ENCODE measurements at places on chromosomes 6 and 20.
A peak's percentile ranks its signal among the peaks of the same experiment; 100 is the strongest.

- no peak for DNase-seq
These were observed 174.3 kb upstream of the STXBP5 start for GRCh38 chr6:147029923-147030322.

DNA sequence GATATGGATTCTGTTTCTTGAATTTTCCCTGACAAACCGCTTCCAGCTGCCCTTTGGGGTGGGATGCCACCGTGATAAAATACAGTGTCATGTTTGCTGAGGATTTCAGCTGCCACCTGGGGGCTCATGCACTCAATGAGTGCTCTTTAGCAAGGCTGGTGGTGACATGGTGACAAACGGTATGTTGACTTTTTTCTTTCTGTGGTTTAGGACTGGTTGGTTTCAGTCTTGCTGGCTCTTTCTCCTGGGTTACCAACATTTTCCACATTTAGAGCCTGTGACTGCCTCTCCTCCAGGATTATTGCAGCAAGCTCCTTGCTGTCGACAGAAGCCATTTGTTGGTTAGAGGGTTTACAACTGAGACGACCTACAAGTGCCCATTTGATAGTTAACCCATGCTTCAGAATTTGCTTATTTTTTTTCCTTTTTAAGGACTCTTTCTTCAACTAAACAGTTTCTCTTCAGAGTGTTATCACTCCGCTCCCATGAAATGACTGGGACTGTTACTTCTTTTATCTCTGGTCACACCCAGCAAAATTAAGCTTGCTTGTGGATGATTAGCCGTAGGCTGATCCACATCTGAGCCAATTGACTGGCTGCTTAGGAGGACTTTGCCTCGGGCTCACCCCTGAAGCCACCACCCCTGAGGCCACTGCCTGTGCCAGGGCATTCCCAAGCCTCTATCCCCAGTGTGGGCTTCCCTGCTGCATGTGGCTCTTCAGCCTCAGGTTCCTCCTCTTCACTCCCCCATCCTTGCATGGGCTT, 48.4 kb upstream of the CDYL start:
- DNase-seq, result no peak

GRCh38 chr6:122628714-122629113, 18.5 kb downstream of the PKIB start:
- no peak for DNase-seq

DNA sequence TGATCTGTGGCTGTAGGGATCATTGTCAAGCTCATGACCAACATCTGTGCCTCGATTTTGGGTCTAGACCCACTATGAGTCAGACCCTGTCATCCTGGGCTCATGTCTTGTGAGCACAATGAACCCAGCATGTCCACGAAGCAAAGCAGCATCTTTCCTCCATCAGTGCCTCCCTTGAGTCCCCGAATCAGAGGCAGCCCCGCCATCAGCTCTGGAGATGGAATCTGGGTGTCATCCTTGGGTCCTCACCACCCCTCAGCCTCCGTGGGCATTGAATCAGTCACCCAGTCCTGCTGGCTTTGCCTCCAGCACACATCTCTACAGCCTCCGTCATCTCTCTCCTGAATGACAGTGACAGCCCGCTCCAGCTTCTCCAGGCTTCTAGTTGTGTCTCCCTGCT, 56.9 kb downstream of the CHMP4B start:
- no peak for DNase-seq

DNA sequence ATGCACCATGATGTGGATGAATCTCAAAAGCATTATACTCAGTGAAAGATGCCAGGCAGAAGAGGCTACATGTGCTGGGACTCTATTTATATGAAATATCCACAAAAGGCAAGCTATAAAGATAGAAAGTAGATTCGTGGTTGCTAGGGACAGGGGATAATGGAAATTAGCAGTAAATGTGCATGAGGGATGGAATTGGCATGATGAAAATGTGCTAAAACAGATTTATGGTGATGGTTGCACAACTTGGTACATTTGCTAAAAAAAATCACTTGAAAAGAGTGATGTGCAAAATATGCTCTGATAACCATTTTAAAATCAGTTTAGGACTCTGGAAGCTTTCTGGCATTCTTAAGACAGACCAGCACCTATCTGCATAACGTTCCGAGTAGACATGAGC, 61.6 kb downstream of the ALDH8A1 start:
- no peak for DNase-seq

DNA sequence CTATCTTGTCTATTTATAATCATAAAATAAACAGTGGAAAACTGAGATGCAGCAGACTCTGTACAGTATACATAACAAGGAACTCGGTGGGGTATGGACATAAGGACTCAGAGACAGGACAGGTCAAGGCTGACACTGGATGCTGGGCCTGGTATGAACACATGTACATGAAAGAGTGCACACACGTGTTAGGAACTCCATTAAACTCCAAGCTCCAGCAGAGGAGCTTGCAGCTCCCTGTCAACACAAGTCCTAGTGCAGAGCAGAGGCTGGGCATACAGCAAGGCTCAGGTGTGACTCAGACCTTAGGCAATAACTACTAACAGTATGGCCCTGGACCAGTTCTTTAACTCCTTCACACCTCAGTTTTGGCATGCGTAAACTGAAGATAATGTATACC, 17.1 kb downstream of the NAPB start:
- DNase-seq, result no peak

DNA sequence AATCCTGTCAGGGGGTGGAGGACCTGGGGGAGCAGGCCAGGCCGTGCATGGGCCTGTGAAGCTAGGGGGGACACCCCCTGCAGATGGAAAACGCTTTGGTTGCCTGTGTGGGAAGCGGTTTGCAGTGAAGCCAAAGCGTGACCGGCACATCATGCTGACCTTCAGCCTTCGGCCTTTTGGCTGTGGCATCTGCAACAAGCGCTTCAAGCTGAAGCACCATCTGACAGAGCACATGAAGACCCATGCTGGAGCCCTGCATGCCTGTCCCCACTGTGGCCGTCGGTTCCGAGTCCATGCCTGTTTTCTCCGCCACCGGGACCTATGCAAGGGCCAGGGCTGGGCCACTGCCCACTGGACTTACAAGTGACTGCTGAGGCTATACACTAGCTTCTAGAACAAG, 1.8 kb downstream of the ZBTB9 start:
- DNase-seq, result no peak

GRCh38 chr20:25009218-25010145, 16.9 kb upstream of the APMAP start:
- no peak for DNase-seq

DNA sequence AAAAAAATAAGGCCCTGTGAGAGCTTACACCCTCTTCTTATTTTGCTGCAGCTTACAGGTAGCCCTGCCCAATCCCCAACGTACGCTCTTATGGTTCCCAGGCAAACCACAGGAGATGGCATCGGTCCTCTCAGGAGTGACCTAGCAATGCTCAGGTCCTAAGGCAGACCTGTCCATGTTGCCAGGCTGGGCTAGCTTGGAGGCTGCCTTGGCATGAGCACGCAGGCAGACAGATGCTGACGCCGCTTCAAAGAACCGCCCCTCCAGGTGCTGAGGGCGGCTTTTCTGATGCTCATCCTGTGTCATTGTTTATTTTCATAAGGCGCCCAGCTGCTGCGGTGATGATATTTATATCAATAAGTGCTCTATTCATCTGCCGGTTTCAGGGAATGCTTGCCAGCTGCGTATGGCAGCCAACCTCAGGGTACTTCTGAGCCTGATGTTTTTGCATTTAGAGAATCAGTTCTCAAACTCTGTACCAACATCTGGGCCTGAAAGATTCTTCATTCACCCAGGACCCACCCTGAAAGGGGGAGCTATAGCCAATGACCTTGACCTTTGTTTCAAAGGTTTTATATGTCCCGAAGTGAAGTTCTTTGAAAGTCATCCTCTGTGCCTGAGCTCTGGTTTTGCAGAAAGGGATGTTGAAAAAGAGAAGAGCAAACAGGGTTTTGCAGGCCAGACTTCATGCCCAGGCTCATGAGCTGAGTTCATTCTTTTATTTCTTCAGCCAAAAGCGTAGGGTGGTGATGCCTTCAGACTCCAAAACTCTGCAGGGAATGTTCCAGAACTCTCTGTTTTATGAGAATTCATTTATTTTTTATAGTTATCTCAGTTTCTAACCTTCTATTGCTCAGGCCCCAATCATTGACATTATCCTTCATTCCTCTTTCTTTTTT, 475.6 kb upstream of the CHD6 start:
- no peak for DNase-seq

DNA sequence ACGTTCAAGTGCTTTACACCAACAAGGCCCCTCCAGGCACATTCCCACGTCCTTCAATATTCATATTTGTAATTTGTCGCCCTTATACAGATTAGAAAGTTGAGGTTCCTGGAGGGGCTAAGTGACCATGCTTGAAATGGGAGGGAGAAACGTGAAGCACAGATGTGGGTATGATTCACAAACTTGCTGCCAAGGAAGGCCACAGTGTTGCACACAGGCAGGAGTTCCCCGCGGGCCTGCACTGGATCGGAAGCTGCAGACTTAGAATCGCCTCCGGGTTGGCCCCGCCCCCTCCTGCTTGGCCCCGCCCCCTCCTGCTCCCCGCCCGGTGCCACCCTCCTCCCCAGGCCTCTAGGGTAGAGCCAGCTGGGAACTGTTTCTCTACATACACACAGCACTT, 58.2 kb upstream of the QKI start:
- peak; percentile 47 for DNase-seq

GRCh38 chr20:38441916-38442315, 6.8 kb upstream of the SNHG17 start:
- DNase-seq, result no peak

DNA sequence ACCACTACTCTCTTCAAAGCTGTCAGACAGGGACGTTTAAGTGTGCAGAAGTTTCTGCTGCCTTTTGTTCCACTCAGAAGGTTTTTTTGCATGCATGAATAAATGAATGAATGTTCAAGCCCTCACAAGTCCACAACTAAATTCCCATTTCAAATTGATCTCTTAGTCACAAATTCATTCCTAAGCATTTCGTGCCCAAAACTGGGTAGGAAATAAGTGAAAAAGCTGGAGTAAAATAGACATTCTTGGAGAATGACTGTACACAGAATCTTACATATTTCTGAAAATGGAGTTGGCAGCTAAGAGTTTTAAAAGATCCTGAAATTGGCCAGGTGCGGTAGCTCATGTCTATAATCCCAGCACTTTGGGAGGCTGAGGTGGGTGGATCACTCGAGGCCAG, 117.6 kb downstream of the PERP start:
- no peak for DNase-seq

GRCh38 chr6:117267054-117267347, 1.6 kb downstream of the VGLL2 start:
- no peak for DNase-seq

DNA sequence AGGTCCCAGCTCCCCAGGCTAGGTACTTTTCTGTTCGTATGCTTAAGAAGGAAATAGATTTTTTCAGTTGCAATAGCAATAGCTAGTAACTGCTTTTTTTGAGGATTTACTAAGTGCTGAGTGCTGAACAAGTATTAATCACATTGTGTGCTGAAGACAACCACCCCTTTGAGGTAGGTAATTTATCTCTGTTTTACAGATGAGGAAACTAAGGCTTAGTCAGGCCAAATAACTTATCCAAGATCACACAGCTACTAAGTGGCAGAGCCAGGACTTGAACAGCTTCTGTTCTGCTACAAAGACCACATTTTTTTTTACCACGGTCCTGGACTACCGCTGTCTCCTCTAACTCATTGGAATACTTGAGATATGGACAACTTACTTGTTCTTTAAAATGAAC, 39.8 kb downstream of the LRRN4 start:
- no peak for DNase-seq

DNA sequence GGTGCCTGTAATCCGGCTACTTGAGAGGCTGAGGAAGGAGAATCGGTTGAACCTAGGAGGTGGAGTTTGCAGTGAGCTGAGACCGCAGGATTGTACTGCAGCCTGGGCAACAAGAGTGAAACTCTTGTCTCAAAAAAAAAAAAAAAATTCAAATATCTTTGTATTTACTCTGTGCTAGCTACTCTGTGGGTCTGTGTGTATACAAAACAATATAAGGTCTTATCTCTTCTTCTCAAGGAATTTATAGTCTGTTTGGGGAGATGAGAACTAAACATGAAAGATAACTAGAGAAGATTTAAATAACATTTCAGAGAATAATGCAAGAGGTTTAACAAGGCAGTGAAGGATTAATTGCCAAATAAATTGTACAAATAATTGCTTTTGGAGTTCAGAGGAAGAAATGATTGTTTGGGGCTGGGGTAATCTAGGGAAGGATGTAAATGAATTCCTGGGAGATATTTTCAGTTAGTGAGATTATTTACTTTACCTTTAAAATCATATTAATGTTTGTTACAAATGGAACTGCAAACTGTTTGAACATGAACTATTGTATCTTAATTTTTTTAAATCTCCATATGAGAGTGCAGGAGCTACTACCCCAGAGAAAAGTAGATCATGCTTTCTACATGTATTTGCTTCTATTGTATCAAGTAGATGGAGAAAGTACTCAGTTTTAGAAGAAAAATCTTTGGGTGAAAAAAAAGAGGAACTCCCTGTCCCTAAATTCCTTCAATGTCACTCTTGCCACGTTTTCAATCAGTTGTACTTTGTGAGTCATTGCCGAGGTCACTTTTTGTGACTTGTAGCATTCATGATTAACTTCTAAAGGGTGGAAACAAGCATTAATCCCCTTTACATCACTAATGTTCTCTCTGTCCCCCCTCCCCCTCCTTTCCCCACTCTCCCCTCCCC, 39.0 kb downstream of the NCOA3 start:
- DNase-seq, result peak; percentile 22

GRCh38 chr6:125738276-125738675, 11.2 kb upstream of the HEY2 start:
- no peak for DNase-seq

DNA sequence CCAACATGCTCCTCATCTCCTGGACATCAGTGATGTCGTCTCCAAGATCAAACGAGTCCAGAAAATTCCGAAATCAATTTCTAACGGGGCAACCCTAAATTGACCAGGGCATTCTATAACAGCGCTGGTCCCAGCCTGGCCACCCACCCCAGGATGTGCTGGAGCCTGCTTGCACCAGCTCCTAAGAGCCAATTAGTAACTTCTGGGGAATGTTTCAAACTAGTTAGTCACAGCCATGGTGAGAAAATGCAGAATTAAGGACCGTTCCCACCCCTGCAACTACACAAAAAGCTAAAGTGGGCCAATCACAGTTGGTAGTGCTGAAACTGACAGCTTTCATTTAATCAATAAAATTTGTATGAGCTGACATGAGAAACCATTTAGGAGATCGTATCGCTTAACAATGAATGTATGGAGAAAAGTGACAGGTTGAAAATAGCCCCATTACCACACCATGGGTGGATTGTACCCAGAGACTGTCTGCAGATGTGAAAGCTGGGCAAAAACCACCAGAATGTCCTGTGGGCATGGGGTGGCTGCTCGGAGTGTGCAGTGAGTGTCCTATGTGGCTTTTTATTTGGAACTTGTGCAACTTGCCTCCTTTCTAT, 165.7 kb upstream of the AFDN start:
- no peak for DNase-seq

- no peak for DNase-seq
These were observed 636.3 kb downstream of the PTPRT start for GRCh38 chr20:42553374-42553773.

GRCh38 chr6:142913036-142913510, 31.9 kb downstream of the HIVEP2 start:
- DNase-seq, result no peak
